ENCODE measurements at places on chromosomes 1 and 21. TPM values are rescaled to one million over a fixed set of nuclear protein-coding genes. Genes with fewer than 3 reads are reported as not detected.

- no peak for DNase-seq
Measured at GRCh38 chr1:115060501-115060900, 28.8 kb downstream of the TSPAN2 start.

GRCh38 chr1:84427250-84428188 is 29.2 kb downstream of the DNASE2B start:
- no peak for DNase-seq

The ADAM30 gene
- not detected for total RNA-seq

- no peak for DNase-seq
Measured at GRCh38 chr1:19852036-19852435, 30.2 kb upstream of the OTUD3 start.

- no peak for DNase-seq
Measured at GRCh38 chr1:24878045-24878444, 52.0 kb downstream of the RUNX3 start.

All from mucosa of gallbladder (tissue), 1 donor.